ENCODE measurements at places on chromosomes 16 and 17.

DNA sequence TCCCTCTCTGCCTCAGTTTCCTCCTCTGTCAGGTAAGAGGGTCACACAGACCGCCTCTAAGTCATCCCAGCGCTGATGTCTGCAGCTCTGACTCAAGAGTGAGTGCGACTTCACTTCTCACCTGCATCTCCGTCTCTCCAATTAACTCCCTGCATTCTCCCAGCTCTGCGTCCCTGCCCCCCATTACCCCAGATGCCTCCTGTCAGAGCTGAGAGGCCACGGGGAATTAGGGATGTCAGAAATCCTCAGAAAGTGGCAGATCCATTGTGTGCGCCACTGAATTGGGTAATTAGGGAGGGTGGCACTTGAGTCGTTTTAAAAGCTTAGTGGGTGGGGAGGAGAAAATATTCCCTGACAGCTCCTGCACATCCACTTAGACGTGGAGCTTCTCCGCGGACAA is 885.4 kb upstream of the EEF2KMT start:
- no peak for DNase-seq

DNA sequence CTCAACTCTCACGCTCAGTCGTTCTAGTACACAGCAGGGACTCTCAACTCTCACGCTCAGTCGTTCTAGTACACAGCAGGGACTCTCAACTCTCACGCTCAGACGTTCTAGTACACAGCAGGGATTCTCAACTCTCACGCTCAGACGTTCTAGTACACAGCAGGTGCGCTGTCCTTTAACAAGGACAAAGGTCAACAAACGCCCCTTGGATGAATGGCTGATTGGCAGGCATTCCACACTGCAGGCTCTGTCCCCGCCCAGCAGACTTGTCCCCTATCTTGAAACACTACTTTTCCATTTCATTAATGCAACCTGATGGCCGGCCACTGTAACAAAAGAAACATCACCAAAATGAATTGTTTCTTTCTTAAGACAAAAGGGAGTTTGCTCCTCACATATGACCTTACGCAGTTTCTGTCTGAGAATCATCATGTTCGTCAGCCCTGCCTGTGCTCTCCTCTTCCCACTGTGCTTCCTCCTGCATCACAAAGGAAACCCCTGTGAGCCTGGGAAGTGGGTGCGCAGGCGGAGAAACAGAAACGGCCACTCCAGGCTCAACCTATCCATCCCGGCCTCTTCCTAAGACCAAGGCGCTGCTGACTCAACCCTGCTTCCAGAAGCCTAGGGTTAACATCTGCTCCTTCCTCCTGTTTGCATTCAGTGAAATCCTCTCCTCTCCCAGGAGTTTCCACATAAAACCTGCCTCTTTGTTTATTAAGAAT is 59.8 kb downstream of the ANKRD11 start:
- no peak for DNase-seq

- DNase-seq = no peak
Measured at GRCh38 chr17:3029213-3029913, 34.0 kb downstream of the OR1D5 start.

- no peak for DNase-seq
Measured at GRCh38 chr17:75673487-75673886, 6.3 kb downstream of the SAP30BP start.

DNA sequence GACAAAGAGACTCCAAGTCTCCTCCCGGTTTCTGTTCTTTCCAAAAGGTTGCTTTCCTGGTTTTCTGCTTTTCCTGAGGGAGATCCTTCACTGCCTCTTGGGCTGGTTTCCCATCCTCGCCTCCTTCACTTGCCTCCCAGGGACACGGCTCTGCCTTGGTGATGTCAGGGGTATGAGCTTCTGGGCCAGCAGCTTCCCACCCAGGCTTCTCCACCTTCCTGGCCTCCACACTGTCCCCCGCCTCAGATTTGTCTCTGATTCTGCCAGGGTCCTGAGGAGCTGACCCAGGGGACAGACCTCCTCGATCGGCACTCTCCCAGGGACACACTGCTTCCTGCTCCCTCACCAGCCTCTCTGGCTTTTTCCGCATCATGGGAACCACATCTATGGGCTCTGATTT is 14.5 kb downstream of the GPR179 start:
- no peak for DNase-seq

DNA sequence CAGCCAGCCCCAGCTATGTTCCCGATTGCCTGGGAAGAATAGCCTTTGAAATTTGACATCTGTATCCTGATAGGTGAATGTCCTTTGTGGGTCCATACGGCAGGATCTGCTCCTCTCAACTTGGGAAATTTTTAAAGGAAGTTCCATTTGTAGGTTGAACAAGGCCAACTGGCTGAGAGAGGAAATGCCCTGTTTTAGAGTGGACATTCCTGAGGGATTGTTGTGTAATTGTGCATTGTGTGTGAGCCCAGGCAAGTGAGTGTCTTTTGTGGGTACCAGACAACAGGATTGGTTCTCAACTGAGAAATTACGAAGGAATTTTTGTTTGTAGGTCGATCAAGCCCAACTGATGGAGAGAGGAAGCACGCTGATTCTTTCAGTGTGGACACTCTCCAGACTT is 2.6 kb upstream of the CPHXL2 start:
- DNase-seq = no peak

DNA sequence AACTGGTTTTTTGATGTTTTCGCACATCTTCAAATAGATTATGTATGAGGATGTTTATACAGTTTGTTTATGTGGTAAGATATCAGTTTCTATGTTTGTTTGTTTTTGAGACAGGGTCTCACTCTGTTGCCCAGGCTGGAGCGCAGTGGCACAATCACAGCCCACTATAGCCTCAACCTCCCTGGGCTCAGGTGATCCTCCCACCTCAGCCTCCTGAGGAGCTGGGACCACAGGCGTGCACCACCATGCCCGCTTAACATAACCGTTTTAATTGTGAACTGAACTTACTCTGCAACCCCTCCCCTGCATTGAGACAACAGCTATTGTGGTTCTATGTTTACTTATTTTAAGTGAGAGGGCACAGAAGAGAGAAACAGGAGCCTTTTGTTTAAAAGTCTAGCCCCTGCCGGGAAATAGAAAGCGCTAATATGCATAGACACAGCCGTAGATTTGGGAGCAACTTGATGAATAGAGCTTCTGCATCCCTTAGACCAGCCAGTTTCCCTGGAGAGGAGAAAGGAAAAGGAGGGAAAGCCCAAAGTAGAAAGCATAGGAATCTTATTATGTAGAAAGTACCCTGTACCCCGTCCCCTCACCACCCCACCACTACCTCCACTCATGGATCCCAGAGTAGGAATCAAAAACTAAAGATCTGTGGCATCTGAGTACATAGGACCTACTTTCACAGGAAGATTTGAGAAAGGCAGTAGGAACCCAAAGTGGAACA is 19.6 kb upstream of the APPBP2 start:
- no peak for DNase-seq

- no peak for DNase-seq
Measured at GRCh38 chr16:9012330-9012729, 48.6 kb upstream of the USP7 start.

GRCh38 chr16:60651346-60651745 is 1384.9 kb downstream of the CDH8 start:
- no peak for DNase-seq

DNA sequence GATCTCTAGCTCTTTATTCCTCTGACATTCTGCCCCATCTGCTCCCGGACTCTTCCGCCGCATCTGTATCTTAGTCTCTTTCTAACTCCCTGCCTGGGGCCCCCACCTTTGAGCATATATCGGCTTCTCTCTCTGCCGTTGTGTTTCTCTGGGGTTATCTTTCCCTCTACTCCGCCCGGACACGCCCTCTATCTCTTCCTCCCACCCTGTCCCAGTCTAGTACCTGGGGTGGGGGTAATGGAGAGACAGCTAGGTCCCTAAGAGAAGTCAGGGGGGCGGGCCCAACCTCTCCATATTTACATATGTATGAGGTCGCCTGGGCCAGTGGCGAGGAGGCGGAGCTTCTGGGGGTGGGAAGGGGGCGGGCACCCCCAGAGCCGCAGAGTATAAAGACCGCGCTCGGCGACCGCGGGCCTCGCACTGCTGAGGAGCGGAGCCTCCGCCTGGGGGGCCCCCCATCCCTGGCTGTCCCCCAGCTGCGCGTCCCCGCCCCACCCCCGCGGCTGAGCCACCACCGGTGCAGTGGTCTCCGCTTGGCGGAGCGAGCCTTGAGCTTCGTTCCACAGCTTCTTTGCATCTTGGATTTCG is at the start of gene ATP1B2:
Gene ATP1B2 (plus strand): TSS at position 418 of the 588 bp plus-strand sequence. CDS start 593 bp downstream, outside the sequence.
- DNase-seq = peak; percentile 37

GRCh38 chr17:60971515-60972369 is 294.1 kb downstream of the BCAS3 start:
- peak; percentile 44 for DNase-seq

- no peak for DNase-seq
Measured at GRCh38 chr16:75054556-75054947, 55.7 kb downstream of the ZNRF1 start.

- DNase-seq = no peak
Measured at GRCh38 chr17:37429453-37429852, 22.8 kb downstream of the TADA2A start.

DNA sequence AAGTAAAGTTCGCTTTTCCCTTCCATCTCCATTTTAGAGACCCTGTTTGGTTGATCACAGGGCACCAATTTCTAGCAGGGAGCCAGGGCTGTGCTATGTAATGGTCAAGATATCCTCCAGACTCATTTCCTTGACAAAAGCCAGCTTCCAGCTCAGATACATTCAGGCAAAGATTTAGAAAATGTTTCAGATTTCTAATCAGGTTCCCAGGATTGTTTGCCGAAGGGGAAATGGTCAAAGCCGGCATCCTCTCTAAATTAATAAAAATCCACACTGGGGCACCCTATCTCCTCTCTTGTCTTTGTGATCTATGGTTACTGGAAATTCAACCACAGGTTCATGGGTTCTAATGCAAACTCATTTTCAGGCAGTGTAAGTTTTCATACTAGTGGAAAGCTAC is 686.8 kb upstream of the KIF2B start:
- no peak for DNase-seq

- peak; percentile 74 for DNase-seq
Measured at GRCh38 chr16:1960665-1961630, 1.6 kb downstream of the NDUFB10 start.

DNA sequence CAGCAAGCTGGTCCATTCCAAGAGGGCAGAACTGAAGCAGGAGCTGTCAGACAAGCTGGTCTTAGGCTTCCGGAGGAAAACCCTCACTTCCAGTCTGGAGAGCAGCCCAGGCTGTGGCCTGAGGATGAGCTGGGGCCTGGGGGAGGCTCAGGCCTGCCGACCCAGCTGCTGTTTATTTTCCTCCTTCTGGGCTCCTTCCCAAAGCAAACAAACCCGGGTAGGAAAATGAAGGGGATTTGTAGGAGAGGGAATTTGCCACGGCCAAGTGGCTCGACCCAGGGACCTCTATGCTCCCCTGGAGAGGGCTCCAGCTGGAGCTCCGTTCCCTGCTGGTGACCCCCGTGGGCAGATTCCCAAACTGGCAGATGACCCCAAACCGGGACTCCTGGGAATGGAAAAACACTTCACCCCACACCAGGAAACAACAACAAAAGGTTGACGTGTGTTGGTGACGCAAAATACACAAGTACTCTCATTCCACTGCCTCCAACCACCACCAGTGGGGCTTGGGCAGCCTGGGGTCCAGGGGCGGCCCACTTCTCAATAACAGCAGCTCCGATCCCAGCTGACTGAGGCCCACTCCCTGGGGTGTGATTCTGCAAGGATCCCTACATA is 8.8 kb downstream of the JUP start:
- no peak for DNase-seq

DNA sequence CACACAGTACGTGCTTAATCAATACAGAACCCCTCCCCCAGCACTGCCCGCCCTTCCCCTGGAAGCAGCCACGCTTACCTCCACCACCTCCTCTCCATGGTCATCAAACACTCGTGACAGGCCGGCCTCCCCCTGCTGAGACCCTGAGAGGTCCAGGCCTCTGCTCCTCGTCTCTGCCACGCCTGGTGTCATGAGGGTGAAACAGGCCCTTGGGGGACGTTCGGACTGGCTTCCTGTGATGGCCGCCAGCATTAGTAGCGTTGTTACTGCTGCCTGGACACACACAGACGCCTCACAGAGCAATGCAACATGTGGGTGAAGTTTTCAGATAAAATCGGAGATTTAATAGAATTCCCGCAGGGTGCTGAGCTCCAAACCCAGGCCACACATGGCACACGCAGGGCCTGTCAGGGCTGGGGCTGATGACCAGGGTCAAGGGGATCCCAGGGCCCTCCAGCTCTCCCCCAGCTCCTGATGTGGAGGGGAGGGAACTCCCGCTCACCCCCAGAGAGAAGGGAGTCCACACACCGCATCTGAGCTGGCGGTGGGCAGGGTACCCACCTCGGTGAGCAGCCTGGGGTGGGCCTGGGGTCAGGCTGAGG is 15.9 kb upstream of the SLC38A10 start:
- no peak for DNase-seq

GRCh38 chr17:77322514-77323412 is 182.0 kb downstream of the SEC14L1 start:
- DNase-seq = no peak

DNA sequence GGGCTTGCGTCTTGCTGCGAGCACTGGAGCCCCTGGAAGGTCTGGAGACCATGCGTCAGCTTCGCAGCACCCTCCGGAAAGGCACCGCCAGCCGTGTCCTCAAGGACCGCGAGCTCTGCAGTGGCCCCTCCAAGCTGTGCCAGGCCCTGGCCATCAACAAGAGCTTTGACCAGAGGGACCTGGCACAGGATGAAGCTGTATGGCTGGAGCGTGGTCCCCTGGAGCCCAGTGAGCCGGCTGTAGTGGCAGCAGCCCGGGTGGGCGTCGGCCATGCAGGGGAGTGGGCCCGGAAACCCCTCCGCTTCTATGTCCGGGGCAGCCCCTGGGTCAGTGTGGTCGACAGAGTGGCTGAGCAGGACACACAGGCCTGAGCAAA is 7.4 kb downstream of the MPG start:
- no peak for DNase-seq

DNA sequence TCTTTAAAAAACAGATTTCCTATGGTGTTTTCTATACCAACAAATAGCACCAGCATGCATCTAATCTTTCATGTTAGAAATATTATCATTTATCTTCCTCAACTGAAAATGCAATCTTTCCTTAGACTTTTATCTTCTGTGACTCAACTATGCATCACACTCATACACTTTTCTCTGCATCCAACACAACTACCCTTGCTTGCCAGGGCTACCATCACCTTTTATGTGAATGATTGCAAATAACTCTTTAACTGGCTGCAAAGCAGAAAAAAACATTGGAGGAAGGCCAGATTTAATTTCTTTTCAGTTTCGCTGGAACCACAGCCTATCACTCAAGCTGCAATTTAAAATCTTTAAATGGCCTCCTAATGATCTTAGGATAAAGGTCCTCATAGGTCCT is 212.9 kb downstream of the CDH8 start:
- DNase-seq = no peak

GRCh38 chr17:81184555-81184954 is 18.5 kb upstream of the AATK start:
- DNase-seq = no peak

GRCh38 chr16:72568502-72568901 is 396.5 kb upstream of the PMFBP1 start:
- no peak for DNase-seq
